ENCODE measurements at places on chromosomes 5 and 9. TPM values are rescaled to one million over a fixed set of nuclear protein-coding genes. Genes with fewer than 3 reads are reported as not detected.

DNA sequence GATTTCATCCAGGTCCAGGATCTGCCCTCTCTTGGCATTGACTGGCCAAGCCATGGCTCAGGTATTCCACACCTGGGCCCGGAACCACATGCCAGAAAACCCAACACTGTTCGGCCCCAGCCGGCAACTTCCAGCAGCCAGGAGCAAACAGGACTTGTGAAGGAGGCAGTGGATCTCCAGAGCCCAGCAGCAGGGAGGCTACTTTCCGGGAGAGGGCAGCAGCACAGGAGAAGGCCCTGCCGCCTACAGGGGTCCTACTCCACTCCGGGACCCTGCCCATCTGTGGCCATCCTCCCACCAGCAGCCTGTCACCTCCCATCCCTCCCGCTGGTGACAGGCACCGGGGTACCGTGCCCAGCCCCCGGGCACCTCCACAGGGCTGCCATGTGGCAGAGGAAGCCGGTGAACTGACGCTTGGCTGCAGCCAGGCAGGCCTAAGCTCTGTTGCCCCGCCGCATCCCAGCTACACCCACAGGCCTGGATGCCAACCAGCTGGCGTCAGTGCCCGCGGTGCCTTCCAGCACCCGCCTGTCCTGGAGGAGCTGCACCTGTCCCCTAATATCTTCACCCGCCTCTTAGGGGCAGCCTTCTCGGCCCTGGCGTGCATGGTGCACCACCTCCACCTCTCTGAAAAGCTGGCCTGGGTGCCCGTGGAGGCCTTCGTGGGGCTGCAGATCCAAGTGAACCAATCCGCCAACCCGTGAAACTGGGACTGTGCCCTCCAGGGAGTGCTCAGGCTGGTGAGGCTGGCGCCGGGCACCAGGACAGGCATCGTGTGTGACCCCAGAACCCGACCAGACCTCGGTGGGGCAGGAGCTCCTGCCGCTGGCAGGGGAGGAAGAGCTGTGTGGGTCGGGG, 18.9 kb upstream of the SLC30A5 start:
- no peak for DNase-seq

NTRK2 gene
- total RNA-seq = 0.20 TPM

- no peak for DNase-seq
Measured at GRCh38 chr9:128587453-128587852, 35.1 kb downstream of the SPTAN1 start.

SCGB3A2 gene
- not detected for total RNA-seq

All from RPMI7951 (cell line).